ENCODE measurements at places on chromosomes 2 and 18.

DNA sequence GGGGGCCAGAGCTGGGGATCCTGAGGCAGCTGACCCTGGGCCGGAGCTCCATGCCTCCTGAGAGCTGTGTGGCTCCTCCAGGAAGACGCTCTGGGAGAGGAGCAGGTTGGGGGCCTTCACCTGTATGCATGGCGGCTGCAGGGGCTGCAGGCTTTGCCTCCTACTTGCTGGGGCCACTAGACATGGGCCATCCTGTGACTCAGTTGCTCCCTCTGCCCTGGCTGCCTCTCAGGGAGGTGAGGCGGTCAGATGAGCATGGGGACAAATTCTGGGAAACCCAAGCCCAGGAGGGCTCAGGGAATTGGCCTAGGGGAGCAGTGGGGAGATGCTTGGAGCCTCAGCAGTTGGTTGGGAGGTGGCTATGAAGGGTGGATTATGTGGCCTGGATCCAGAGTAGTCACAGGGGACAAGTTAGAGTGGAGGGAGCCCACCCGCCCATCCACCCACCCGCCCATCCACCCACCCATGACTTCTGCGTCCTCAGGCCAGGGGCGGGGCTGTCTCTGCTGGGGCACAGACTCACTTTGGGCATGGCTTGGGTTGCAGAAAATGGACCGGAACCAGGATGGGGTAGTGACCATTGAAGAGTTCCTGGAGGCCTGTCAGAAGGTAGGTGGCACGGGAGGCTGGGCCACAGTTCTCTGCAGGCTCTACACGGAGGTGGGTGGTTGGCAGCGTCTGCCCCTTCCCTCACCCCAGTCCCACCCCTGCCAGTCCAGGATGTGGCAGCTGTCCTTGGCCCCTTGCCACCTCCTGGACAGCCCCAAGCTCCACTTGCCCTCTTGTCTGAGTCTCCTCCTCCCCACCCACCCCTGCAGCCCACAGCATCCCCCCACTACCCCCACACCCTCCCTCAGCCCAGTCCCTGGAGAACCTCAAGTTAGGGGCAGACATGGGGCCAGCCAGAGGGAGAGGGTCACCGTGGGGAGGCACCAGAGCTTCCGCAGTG lies 19.5 kb upstream of the FAHD2A start:
- DNase-seq, result no peak

- DNase-seq, result no peak
Observed at GRCh38 chr2:212359425-212360067, 179.1 kb downstream of the ERBB4 start.

- DNase-seq, result no peak
Observed at GRCh38 chr2:238176613-238177012, 17.8 kb downstream of the ERFE start.

GRCh38 chr2:134468776-134469175 lies 214.9 kb downstream of the MGAT5 start:
- no peak for DNase-seq

DNA sequence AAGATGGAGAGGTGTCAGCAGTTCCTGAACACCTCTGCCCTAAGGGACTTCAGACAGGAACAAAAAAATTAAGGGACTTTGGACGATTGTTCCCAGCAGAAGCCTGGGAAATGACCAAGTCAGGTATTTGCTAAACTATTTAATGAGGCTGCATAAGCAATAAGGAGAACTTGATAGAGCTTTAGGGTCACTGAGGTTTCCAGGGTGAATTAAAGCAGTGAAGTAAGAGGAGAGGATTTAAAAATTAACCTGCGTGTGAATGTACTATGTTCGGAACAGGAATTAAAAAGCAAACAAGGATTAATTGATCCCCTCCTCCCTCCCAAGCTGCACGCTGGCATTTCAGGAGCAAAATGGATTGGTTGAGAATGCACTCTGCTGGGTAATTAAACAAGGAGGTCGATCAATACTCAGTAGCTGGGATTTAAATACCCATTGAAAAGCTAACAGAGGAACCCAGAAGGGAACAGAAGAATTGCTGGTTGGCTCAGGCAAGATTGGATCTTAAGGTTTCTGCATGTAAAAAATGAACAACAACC lies 157.2 kb downstream of the RNF152 start:
- no peak for DNase-seq

- DNase-seq, result no peak
Observed at GRCh38 chr2:170253721-170254230, 75.8 kb downstream of the MYO3B start.

- no peak for DNase-seq
Observed at GRCh38 chr2:65661980-65662653, 229.7 kb upstream of the SPRED2 start.

GRCh38 chr2:238458651-238459050 lies 31.9 kb downstream of the ASB1 start:
- no peak for DNase-seq

DNA sequence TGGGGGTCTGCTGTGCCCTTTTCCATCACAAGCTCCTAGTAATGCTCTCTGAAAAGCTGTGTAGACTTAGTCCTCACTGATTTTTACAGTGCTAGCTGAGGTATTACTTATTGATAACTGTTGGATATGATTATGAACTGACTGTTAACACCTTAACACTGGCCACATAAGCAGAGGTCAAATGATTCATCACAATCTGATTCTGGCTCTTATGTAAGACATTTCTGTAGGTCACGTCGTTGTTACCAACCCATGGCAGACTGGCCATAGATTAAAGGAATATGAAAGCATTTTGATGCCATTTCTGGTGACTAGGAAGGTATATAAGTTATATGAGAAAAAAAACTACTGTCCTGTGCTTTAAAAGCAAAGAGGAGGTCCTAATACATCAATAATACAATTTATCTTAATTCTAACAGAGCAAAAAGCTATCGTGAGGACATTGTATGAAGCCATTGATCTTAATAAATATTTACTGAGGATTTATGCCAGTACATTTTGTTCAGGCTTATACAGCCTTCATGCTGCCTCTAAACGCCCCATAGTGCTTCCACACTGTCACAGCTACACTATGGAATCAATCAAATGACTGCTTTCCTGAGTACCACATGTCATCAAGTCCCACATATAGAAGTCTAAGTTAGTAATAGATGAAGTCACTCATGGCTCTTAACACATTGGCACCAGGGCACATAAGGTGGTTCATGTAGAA lies 6.9 kb upstream of the RND3 start:
- DNase-seq, result no peak

- no peak for DNase-seq
Observed at GRCh38 chr2:179340678-179341077, 76.0 kb upstream of the SESTD1 start.

- DNase-seq, result no peak
Observed at GRCh38 chr2:188189356-188189755, 102.3 kb upstream of the GULP1 start.

- DNase-seq, result no peak
Observed at GRCh38 chr18:44683556-44683955, 2.9 kb downstream of the SETBP1 start.

DNA sequence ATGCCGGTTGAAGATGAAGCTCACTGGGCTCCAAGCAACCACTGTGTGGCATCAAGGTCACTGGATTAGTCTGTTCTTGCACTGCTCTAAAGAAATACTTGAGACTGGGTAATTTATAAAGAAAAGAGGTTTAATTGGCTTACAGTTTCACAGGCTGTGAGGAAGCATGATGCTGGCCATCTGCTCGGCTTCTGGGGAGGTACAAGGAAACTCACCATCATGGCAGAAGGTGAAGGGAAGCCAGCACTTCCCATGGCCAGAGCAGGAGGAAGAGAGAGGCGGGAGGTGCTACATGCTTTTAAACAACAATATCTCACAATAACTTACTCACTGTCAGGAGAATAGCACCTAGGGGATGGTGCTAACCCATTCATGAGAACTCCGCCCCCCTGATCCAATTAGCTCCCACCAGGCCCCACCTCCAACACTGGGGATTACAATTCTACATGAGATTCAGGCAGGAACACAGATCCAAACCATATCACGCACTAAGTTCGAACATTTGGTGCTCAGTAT lies 109.7 kb upstream of the MGAT5 start:
- no peak for DNase-seq

GRCh38 chr2:45833301-45833967 lies 182.0 kb downstream of the PRKCE start:
- no peak for DNase-seq

DNA sequence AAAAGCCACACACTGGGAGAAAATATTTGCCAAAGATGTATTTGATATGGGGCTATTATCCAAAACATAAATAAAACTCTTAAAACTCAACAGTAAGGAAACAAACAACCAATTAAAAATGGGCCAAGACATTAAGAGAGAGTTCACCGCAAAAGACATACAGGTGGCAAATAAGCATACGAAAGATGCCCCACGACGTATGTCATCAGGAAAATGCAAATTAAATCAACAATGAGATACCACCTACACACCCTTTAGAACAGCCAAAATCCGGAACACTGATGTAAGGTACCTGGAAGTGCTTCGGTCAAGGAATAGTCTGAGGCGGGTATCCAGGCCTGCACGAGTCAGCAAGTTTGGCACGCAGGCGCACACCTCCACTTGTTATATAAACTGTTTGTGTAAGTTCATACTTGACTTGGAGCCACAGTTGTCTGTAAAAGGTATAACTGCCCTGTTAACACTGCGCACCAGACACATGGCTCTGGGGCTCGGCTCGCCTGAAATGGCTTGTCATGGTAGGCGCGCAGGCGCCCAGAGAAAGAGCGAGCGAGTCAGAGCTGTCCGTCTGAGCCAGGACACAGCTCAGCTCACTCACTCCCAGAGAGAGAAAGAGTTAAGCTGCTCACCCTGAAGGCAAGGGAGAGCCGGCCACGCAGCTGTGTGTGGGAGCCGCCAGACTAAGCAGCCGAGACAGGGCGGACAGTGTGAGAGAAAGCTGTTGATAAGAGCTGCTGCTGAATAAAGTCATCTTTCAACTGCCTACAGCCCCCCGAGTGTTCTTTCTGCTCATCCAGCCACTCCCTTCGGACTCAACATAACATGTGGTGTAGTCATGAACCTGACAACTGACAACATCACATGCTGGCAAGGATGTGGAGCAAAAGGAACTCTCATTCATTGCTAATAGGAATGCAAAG lies 87.3 kb downstream of the HNRNPLL start:
- DNase-seq, result no peak

DNA sequence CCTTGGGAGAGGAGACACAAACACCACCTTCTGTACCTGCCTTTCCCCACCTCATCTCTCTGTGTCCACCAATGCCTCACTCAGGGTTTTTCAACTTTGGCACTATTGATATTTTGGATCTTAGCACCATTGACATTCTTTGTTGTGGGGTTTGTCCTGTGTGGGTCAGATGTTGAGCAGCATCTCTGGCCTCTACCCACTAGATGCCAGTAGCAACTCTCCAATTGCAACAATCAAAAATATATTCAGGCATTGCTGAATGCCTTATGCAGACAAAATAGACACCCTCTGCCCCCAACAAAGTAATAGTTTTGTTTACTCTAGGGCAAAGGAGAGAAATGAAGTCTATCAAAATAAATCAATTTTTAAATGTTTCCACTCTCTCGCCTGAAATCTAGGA lies 1384.3 kb upstream of the NXPH2 start:
- no peak for DNase-seq

GRCh38 chr18:22838639-22839277 lies 94.4 kb upstream of the RBBP8 start:
- no peak for DNase-seq

DNA sequence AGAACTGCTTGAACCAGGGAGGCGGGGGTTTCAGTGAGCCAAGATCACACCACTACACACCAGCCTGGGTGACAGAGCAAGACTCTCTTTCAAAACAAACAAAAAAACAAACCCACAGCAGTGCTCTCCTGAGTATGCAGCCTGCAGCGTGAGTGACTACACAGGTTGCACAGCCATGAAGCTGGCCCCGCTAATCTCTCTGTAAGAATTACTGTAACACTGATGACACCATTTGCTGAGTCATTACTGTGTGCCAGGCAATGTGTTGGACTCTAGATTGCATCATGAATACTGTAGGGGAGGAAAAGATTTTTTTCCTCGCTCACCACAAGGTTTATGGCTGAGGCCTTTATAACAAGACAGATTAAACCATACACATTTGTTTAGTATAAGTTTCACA lies 118.6 kb upstream of the ATP8B1 start:
- no peak for DNase-seq

- DNase-seq, result no peak
Observed at GRCh38 chr2:240790370-240791220, 29.4 kb downstream of the KIF1A start.

DNA sequence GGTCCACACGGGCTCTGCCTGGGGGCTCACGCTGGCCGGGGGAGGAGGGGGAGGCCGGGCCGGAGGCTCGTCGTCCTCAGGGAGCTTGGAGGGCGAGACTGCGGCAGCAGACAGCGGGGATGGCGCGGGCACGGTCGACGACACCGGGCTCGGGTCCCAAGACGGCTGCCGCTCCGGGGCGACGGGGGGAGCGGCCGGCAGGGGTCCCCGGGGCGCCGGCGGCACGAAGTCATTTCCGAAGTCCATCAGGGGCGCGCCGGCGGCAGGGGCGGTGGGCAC lies 491 bp downstream of the RTN4 start:
- DNase-seq, result no peak

DNA sequence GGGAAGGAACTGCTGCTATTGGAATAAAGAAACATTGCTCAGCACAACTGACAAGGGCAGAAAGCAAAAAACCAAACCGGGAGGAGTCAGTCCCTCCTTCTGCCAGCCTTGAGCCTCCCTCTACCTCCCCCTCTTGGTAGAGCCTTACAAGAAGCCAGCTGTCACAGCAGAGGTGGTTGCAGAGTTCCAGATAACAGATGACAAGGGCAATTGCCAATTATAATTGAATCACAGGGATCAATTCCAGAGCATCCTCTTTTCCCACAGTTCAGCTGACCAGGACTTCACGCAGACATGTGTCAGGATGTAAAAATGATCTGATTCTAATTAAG lies 548.2 kb upstream of the LRRTM1 start:
- no peak for DNase-seq

DNA sequence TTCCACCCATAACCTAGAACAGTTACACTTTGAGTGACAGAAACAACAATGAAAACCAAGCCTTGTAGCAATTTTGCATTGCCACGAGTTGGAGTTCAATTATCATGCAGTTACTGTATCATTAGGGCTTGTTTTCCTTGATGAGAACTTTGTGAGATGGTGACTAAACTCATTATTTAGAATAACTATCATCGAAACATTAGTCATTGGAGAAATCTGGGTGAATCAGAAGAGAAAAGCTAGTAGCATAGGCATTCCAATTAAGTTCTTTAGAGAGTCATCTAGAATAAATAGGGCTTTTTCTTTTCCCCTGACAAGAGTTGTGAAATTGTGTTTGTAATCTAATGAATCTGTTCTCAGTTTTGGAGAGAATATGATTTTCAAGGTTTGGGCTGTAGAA lies 122.8 kb upstream of the DOCK10 start:
- no peak for DNase-seq

- no peak for DNase-seq
Observed at GRCh38 chr2:127703282-127703681, 2.0 kb downstream of the SFT2D3 start.
